ENCODE measurements at places on chromosomes 3 and 15. TPM values are rescaled to one million over a fixed set of nuclear protein-coding genes. Genes with fewer than 3 reads are reported as not detected.

DNA sequence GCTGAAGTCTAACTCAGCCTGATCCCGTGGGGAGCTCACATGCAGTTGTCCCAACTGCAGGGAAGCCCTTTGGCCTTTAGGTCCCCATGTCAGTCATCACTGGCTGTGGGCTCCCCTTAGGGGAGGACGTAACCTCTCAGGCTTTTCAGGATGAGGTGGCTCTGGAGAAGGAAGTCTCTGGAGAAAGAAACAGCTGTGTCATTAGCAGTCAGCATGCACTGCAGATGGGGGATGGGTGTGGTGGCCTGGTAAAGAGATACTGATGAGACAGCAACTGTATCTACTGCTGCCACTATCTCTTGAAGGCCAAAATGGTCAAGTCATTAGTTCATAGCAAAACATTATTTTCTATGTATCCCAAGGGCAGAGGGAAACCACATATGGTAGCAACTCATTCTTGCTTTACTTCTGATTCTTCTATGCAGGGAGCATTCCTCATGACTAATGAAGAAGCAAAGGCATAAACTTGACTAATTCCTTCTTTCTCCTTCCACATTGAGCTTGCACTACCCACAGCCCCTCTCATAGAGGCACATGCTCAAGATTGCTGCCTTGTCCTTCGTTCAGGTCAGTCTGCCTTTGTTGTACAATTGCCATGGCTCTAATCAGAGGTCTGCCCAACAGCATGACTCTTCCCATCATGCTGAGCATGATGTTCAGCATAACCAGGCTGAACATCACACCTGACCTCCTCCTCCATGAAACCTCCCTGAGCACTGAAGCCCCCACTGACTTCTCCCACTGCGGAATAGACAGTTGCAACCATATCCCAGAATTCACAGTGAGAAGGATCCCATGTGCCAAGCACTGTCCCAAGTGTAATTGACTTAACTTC, 47.8 kb upstream of the TMEM158 start:
- DNase-seq, result no peak

GRCh38 chr3:132573797-132574211, 23.3 kb upstream of the ACKR4 start:
- DNase-seq, result no peak

DNA sequence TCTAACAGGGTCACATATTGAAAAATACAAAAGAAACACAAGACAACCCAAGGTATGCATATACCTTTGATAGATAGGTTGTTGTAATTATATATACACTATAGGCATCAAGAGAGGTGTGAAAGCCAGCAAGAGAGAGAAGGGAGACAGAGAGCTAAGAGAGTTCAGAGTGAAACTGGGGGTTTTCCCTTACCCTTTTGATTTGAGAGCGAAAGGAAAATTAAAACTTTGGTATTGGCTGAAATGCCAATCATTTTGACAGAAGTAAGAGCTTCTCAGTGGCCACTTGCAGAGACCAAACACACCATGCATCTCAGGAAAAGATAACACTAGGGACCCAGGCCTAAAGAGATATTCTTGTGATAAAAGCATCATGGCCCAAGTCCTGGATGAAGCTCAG, 183.6 kb downstream of the SHOX2 start:
- DNase-seq, result no peak

GRCh38 chr3:119322021-119322834, 28.0 kb downstream of the ARHGAP31 start:
- no peak for DNase-seq

Gene SERPINI2
- total RNA-seq, result not detected

Gene GP5
- 0.07 TPM for total RNA-seq

Gene AP3B2
- 0.54 TPM for total RNA-seq
